ENCODE measurements at places on chromosomes 16 and 17.

- DNase-seq: no peak
Observed at GRCh38 chr16:49516382-49517036, 142.9 kb downstream of the C16orf78 start.

GRCh38 chr17:19421926-19422325 is 10.9 kb downstream of the RNF112 start:
- no peak for DNase-seq

GRCh38 chr16:72195609-72196008 is 23.7 kb upstream of the PMFBP1 start:
- no peak for DNase-seq

GRCh38 chr17:71494062-71494855 is 626.6 kb upstream of the SOX9 start:
- no peak for DNase-seq

- no peak for DNase-seq
Observed at GRCh38 chr17:70187383-70187782, 18.1 kb downstream of the KCNJ2 start.

DNA sequence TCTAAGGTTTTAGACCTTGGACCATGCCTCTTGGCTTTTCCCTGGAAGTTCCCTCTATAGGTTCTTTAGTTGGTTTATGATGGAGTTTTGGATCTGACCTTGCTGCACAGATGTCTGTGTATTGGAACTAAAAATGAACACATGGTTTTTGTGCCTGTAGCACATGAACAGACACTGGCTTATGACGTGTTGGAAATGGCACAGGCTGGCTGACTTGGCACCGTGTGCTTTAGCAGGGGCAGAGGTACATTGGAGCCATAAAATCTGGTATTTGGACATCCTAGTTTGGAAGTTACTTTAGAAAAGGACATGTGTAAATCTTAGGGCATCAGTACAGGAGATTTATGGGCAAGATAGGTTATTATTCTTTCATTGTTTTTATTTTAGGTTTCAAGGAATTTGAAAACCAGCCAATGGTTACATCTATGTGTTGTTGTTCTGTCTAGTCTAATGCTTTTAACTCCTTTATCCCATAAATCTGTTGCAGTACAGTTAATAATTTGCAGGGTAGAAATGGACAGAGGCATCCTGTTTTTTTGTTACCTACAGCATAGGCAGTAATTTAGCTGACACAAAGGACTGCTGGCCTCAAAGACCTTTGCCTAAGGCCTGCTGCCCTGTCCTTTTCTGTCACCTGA is 6.0 kb downstream of the SOCS7 start:
- DNase-seq: no peak

DNA sequence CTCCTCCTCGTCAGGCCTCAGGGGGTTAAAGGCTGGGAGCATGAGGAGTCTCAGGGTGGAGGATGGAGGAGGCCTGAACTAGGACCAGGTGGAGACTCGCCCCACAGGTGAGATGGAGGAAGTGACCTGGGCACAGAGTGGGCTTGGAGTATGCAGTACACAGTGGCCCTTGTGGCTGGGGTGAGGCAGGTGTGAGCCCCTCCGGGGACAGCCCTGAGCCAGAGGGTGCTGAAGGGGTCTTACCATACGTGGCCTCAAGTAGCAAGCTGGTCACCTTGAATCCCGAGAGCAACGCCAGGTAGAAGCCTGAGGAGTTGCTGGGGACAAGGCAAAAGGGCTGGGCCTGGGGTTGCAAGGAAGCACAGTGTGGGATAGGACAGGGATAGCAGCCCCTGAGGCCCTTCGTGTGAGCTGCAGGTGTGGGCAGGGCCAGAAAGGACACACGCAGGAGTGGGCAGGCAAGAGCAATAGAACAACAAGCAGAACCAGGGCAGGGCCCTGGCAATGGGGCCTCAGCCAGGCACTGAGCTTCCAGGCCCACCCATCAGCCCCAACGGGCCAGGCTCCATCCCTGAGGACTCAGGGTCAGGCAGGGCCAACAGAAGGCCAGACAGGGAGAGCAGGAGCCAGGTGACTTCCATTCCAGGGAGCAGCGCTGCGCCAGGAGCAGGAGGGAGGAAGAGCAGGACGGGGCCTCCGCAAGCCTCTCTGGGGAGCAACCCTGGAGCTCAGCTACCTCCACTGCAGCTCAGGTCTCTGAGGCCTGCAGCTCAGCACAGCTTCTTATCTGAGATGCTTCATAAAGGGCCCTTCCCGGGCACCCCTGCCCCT is 64.2 kb upstream of the TNRC6C start:
- no peak for DNase-seq

- no peak for DNase-seq
Observed at GRCh38 chr17:6994666-6995256, 1.1 kb upstream of the ALOX12 start.

- DNase-seq: no peak
Observed at GRCh38 chr17:34126496-34126895, 128.6 kb upstream of the CCL2 start.

- DNase-seq: no peak
Observed at GRCh38 chr17:50212121-50212843, 10.9 kb upstream of the COL1A1 start.

- DNase-seq: no peak
Observed at GRCh38 chr17:67221062-67221998, 23.7 kb downstream of the HELZ start.

DNA sequence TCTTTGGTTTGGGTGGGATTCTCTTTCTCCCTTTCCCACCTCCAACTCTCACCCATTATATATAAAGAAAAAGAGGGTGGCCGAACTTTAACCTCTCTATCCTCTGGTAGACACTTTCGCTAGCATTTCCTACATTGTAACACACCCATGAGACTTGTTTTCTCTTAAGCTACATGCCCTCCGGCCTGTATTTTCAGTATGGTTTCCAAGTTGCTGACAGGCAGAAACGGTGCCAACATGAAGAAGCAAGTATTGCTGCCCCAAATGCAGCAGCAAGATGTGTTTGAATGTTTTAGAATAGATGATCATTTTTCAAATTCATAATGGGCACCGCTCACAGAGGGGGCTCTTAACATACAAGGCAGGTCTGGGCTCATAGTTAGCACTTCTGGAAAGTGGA is 18.7 kb upstream of the CYB5B start:
- no peak for DNase-seq

DNA sequence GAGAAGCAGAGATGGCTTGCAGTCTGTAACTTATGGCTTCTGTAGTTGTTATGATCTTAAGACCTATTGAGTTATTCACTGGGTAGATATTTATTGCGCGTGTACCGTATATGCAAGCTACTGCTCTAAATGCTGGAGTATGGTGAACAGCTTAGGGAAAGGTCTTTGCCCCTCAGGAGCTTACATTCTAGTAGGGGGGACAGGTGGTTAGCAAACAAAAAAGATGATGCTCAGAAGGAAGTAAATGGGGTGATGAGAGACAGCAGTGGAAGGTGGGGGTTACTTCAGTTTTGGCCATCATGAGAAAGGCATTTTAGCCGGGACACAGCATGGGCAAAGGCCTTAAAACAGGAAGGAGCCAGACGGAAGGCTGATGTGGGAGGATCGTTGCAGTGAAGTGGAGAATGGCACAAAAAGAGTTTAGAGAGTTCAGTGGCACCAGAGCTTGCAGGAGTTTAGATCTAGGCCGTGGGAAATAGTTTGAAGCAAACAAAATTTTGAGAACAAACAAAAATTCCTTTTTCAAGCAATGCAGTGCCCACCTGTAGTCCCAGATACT is 2.1 kb downstream of the ARMC7 start:
- DNase-seq: no peak

- DNase-seq: no peak
Observed at GRCh38 chr17:7538050-7538449, 10.8 kb upstream of the TNFSF12 start.

DNA sequence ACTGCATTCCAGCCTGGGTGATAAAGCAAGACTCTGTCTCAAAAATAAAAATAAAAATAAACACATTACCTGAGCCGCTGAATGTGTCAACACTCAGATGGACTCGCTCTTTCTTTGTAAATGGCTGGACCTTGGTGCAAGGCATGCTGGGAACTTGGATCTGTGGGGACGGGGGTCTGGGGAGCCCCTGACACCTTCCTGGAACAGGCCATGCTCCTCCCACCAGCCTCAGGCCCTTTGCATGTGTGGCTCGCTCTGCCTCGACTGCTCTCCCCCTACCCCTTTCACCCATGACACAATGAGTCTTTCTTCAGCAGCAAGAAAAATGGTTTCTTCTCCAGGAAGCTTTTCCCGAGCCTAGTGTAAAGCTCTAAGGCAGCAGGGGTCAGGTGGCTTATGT is 94.0 kb upstream of the CDH5 start:
- DNase-seq: no peak

- DNase-seq: no peak
Observed at GRCh38 chr16:66844342-66845079, at the start of gene CA7. Gene CA7, plus strand, starts transcription at chr16:66844414. Its CDS starts 74 bp downstream, at chr16:66844488.

- no peak for DNase-seq
Observed at GRCh38 chr16:24005577-24005976, 169.8 kb downstream of the PRKCB start.

- DNase-seq: no peak
Observed at GRCh38 chr16:77077256-77077922, 113.6 kb upstream of the MON1B start.

DNA sequence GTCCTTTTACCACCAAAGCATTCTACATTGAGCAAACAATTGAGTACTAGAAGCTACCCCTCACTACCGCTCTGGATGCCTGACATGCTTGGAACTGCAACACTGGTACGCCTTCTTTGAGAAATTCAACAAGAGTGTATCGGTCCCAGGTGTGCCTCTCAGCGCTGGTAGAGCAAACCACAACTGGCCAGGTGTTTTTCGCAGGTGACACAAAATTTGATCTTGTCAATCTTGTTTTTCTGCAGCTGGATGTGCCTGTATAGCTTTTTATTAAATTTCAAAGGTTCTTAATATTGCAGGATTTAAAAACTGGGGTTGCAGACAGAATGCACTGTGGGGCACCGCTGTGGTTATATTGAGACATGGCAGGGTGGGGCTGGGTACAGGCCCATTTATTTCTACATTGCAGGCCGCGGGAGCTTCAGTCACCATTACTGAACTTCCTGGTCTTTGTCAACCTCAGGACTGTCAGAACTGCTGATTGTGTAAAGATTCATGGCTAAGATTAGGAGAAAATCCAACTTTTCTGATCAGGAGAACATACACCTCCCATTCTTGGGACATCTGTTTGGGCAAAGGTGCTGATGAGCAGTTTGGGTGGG is 4.5 kb upstream of the SNX20 start:
- no peak for DNase-seq

DNA sequence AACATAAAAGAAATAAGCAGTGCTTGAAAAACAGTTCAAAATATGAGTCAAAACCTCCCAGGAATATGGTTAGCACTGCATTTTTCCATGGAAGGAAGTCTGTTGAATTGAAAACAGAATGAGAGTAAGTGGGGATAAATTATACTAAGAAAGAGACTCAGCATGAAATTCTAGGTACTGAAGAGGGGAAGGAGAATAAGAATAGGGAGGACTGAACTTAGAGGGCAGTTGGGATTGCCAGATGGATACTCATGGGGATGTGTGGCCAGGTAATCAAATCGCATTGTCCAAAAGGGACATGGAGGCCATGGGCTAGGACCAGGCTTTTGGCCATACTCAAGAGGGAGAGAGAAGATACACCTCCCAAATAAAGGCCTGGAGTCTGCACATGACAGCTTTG is 247.9 kb downstream of the CDH13 start:
- DNase-seq: no peak

DNA sequence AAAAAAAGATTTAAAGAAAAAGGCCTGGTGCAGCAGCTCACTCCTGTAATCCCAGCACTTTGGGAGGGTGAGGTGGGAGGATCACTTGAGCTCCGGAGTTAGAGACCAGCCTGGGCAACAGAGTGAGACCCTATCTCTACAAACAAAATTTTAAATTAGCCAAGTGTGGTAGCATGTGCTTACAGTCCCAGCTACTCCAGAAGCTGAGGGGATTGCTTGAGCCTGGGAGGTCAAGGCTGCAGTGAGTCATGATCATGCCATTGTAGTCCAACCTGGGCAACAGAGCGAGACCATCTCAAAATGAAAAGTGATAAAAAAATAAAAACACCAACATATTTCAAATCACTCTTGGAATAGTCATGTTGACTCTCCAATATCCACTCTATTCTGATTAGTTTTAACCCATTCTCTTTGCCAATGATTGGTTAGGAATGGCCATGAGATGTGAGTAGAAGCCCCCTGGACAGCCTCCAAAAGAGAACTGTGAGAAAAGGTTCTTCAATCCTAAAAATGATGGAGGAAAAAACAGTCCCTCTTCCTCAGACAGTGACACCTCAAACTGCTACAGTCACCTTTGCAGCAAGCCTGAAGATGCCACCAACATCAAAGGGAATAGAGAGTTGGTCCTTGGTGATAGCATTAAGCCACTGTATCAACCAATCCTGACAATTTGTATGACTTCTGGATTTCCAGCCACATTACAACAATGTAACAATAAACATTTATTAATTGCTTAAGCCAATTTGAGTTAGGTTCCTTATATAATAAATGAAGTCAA is 2.9 kb upstream of the KANSL1 start:
- no peak for DNase-seq

GRCh38 chr16:62665269-62665668 is 629.0 kb upstream of the CDH8 start:
- DNase-seq: no peak

GRCh38 chr17:63809970-63810369 is 17.3 kb upstream of the PSMC5 start:
- no peak for DNase-seq

GRCh38 chr17:4602041-4602440 is 17.7 kb downstream of the SMTNL2 start:
- DNase-seq: no peak

DNA sequence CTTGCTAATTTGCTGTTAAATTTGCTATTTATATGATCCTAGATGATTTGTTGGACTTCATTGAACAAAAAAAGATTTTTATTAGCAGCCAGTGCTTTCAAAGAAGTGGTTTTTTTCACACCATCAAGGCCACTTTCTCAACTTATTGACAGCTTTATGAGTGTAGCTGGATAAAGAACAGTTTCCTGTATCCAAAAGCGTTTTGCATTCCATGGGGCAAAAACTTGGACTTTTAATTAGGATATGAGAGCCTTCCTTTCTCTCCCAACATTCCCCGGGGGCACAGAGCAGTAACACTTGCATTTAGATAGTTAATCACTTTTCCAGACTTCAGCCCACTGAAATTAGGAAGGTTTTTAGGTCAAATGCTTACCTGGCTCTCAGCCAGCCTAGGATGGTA is 177.1 kb upstream of the ELAC2 start:
- no peak for DNase-seq

- DNase-seq: no peak
Observed at GRCh38 chr17:28492352-28493310, 13.5 kb upstream of the FOXN1 start.

DNA sequence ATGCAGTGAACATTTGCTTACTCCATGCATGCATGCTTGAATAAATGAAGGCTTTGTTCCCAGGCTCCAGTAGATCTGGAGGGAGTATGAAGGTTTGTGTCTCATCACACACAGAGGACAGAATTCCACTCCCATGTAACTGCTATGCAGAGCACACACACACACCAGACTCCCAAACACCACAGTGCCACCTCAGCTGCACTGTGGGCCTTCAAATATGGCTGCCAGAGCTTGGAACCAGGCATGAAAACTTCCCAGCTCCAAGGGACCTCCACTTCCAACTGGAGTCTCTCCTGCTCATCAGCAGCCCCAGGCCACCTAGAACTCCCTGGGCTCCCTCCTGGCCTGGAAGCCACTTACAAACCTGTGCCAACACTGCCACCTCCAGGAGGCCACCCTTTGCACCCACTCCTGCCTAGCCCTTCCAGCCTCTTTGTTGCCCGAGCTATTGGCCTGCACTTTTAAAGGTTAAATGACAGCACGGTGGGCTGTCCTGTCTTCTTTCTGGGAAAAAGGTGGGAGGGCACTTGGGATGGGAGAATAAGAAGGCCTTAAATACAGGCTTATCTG is 151.2 kb downstream of the ZNF423 start:
- no peak for DNase-seq

GRCh38 chr17:60145006-60145935 is 4.5 kb upstream of the CA4 start:
- DNase-seq: no peak
